ENCODE measurements at places on chromosomes 3 and 15.

DNA sequence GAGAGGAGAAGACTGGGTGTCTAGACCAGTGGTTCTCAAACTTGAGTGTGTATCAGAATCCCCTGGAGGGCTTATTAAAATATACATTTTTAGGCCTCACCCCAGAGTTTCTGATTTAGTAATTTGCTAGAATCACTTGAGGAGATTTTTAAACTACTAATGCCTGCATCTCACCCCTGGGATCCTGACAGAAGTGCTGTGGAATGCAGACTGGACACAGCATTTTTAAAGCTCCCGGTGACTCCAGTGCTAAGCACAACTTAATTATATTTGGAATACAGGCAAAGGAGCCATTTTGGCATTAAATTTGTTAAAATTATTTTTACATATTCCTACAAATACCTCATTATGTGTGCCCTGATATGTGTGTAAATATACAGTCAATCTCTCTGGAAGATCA lies 26.7 kb upstream of the COL6A6 start:
- no peak for DNase-seq

- no peak for DNase-seq
Observed at GRCh38 chr3:53808496-53808895, 37.7 kb downstream of the CHDH start.

DNA sequence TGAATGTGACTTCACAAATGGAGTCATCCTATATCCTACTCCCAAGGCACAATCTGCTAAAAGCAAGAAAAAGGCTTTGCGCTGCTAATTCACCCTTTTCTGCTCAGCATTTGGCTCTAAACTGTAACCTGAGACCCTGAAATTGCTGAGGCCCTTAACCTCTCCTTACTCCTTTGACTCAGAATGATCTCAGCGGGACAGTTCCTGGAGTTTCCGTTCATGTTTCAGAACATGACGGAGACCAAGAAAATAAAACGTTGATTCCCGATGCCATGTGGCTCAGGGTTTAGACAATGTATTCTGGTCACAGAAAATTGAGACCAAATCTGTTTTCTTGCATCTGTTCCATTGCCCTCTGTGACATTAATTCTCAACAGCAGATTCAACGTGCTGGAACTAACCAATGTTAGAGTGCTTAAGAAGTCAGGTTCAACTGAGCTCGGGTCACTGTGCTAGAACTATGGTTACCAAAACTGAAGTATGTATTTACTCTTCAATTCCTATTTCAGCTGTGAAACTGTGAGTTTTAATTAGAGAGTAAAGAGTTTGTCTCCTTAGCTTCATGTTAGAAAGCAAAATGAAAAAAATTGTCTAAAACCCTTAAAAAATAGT lies 45.4 kb upstream of the TMC3 start:
- no peak for DNase-seq

GRCh38 chr3:123741041-123741511 lies 143.1 kb downstream of the MYLK start:
- no peak for DNase-seq

DNA sequence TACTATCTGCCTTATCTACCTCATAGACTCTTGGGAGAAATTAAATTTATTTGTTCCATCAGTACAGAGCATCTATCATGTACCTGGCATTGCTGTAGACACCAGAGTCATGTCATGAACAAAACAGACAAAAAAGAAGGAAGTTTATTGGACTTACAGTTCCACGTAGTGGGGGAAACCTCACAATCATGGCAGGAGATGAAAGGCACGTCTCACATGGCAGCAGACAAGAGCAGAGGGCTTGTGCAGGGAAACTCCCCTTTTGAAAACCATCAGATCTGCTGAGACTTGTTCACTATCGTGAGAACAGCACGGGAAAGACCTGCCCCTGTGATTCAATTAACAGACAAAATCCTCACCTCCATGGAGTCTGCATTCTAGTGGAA lies 25.6 kb upstream of the ACAP2 start:
- no peak for DNase-seq

DNA sequence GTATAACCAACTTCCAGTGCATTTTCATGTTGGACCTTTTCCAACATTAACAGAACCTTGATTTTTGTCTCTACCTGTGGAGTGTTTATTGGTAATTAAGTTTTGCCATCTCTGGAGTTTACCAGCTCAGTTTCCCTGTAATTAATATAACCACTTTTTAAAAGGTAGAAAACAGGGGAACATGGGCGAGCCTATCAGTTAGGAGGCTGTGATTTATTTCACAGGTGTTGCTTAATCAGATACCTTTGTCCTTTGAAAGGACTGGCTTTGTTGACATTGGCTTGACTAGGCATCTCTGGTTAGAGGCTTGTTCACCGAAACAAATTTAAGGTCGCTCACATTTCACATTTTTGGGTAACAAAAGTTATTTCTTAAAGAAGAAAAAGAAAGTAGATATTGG lies 622 bp downstream of the NAALADL2 start:
- DNase-seq = no peak

- DNase-seq = no peak
Observed at GRCh38 chr3:148265841-148266240, 431.9 kb upstream of the AGTR1 start.

DNA sequence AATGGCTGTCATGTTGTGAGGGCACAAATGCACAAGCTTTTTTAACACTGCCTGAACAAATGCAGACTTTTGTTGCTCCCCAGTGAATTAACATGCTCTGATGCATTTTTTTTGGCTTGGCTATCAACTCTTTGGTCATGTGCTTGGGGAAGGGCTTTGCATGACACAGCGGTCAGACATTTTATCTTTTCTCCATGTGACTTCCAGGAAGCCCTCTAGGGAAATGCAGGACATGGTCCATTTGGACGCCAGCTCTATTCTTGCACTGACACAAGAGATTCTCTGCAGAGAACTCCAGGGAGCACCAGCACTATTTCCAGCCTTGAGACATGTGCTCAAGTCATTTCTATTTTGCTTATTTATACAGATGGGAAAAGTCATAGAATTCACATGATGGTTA lies 46.2 kb downstream of the NEK11 start:
- DNase-seq = no peak

GRCh38 chr15:64824929-64825430 lies 467 bp downstream of the PIF1 start:
- DNase-seq = no peak

DNA sequence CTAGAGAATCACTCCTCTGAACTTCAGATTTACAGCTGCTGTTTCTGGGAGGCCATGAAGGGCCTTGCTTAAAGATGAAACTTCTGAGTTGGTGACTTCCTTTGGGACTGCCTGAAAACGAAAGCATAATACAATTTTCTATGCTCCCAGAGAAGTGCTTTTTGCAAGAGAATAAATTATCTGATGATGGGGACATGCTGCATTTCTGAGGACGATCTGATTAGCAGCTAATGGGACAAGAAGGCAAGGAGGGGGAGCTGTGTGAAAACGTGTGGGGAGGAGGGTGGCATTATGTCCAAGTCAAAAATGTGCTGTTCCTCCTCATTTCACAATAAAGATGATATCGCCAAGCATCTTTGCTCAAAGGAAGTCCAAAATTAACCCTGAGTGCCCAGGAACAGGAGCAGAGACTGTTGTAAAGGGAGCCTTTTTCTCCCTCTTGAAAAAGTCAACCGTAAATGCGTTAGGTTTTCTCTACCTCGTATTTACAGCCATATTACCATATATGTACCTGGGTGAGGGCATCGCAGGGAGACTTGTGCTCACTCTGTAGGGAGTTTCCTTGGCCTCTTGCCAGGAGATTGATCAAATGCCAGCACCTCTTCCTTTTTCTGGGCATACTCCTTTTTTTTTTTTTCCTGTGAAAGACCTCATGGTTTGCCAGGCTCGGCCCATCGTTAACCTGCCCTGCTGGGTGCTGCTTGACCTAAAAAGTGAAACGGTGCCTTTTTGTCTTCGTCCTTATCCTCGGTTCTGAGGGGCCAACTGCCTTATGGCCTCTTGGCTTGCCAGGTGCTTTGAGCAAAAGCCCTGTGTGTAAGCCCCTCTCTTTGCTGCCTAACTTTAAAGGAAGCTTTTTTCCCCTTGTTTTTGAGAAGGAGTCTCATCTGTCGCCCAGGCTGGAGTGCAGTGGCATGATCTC lies 11.5 kb downstream of the ITPR1 start:
- DNase-seq = no peak

GRCh38 chr3:168241156-168241555 lies 145.4 kb upstream of the GOLIM4 start:
- DNase-seq = no peak

DNA sequence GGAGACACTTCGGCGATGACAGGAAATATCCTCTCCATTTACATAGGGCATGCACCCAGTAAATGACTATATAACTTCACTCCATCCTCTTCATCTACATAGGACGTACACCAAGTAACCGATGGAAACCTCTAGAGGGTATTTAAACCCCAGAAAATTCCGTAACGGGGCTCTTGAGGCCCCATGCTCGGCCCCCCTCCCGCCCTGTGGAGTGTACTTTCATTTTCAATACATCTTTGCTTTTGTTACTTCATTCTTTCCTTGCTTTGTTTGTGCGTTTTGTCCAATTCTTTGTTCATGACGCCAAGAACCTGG lies 7.5 kb upstream of the FAM107A start:
- DNase-seq = no peak

- no peak for DNase-seq
Observed at GRCh38 chr3:100891033-100891432, 102.2 kb downstream of the ABI3BP start.

DNA sequence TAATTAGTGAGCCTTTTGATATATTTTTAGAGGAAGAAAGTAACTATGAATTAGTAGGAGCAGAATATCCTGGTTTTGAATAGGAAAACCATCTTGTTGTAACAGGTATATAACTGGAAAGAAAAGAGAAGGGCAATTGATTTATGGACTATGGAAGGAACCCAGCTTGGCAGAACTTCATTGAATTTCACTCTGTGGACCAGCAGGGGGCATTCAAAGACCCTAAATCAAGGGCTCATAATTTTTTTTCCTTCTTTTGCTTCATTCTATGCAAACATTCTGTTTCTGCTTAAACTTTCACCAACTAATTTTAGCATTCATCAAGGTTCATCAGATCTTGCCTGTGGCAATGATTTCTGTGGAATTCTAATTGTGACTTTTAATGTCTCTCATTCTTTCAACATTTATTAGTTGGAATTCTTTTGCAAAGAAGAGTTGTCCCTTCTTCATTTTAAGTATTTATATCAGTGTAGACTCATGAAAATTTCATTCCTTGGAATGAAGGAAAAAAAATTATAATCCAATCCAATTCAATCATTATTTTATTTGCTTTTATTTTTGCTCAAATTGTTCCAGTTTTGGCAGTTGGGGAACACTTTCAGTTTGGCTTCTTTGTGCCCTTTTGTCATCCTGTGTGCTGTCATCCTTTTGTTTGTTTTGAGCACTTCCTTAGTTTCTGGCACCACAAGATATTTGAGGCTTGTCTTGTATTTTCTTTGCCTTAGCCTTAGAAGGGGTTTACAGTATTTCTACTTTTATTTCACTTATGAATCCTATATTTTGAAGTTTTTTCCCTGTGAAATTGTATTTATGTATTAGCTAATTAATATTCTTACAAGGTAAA lies 30.4 kb downstream of the NXPE3 start:
- no peak for DNase-seq

GRCh38 chr3:102346897-102347296 lies 87.9 kb upstream of the ZPLD1 start:
- no peak for DNase-seq

DNA sequence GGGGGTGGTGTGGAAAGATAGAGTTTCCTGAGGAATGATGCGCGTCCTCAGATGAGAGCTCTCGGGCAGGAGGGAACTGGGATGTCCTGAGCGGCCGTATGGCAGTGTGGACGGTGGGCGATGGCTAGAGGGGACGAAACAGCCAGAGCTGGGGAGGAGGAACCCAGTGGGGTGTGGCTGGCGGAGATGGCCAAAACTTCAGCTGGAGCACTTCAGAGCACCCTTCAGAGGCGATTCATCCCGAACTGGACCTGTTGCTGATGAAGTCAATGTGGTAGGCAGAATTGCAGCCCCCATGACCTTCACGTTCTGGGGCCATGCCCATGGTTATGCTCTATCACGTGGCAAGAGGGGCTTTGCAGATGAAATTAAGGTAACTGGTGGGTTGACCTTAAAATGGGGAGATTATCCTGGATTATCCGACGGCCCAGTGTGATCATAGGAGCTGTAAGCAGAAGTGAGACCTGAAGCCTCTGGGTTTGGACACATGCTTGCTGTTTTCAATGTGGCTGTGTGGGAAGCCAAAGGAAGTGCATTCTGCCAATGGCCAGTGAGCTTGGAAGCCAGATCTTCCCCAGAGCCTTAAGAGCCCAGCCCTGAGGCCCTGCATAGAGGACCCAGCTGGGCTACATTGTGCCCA lies 52.3 kb downstream of the ATP1B3 start:
- no peak for DNase-seq

GRCh38 chr15:43514241-43515057 lies 3.0 kb upstream of the MAP1A start:
- DNase-seq = no peak

GRCh38 chr3:189311521-189311920 lies 139.8 kb downstream of the TPRG1 start:
- no peak for DNase-seq

- no peak for DNase-seq
Observed at GRCh38 chr3:15399970-15400369, 27.4 kb downstream of the METTL6 start.

DNA sequence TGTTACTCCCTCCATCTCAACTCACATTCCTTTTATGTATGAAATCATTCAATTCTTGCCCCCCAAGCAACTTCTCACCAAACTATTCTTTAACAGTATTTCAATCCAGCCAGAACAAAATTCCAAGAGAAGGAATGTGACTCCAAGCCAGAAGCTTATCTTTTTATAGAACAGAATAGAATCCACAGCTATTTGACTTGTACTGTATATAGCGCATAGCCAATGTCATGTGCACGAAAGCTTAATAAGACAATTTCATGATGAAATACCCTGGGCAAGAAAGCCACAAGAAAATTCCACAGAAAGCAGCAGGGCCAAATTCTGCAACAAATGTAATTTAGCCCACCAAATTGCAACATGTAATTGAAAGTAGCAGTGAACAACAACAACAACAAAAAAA lies 127.6 kb upstream of the UBE2E2 start:
- DNase-seq = no peak

- no peak for DNase-seq
Observed at GRCh38 chr3:28738425-28738824, 389.8 kb upstream of the AZI2 start.

GRCh38 chr3:145017959-145018358 lies 1046.3 kb downstream of the DIPK2A start:
- DNase-seq = no peak

GRCh38 chr3:27357665-27358258 lies 11.4 kb downstream of the NEK10 start:
- DNase-seq = no peak

Data from NCI-H1930 (cell line).